ENCODE measurements at places on chromosomes 1 and 21.

- H3K27me3 ChIP-seq, result no peaks in the 10 kb centered on the region
- no peaks in the 10 kb centered on the region for H3K36me3 ChIP-seq
- no peak overlapping the region for H3K27ac ChIP-seq
- no peak overlapping the region for H3K4me3 ChIP-seq
- DNase-seq, result no peak
- H3K4me1 ChIP-seq, result no peaks in the 10 kb centered on the region
Observed at GRCh38 chr1:188665477-188665876, 1812.2 kb downstream of the BRINP3 start.

DNA sequence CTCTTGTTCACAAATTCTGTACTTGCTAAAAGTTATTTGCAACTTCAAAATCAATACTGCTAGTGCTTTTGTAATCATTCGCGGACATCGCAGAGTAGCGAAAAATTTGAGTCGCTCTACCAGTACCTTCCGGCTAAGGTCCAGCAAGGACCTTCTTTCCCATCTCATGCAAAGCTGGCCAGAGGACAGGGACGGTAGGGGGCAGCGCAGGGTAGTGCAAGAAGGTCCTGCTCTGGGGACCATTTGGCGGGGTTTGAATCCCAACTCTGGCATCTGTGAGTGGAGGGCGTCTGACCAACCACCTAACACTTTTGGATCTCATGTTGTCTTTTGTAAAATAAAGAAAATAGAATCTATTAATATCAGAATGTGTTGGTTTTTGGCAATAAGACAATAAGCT lies 258.3 kb downstream of the SPATA17 start:
- no peak for DNase-seq
- no peaks in the 10 kb centered on the region for H3K36me3 ChIP-seq
- no peak overlapping the region for H3K4me3 ChIP-seq
- no peaks in the 10 kb centered on the region for H3K27me3 ChIP-seq
- no peaks in the 10 kb centered on the region for H3K4me1 ChIP-seq

DNA sequence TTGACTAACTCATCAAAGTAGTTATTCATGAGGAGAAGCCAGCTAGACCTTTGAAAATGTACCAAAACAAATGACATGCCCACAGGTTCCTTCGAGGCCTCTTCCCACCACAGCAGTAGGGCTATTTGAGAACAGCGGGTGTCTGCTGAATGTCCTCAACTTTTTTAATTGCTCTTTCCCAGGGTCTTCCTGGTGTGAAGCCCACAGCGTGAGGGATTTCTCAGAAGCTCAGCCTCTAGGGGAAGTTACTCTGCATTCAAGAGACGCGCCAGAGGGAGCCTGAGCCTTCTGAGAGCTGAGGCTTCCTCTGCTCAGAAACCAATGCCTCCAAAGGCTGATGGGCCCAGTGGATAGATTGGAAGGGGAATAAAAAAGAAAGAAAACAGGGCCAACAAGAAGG lies 153.6 kb downstream of the OLFM3 start:
- H3K4me3 ChIP-seq, result no peak overlapping the region
- no peaks in the 10 kb centered on the region for H3K4me1 ChIP-seq
- no peaks in the 10 kb centered on the region for H3K27me3 ChIP-seq
- DNase-seq, result no peak

- no peak overlapping the region for H3K27ac ChIP-seq
- peaks cover 4% of the 10 kb centered on the region for H3K4me1 ChIP-seq
- H3K4me3 ChIP-seq, result no peak overlapping the region
- no peaks in the 10 kb centered on the region for H3K27me3 ChIP-seq
- no peak for DNase-seq
- no peaks in the 10 kb centered on the region for H3K36me3 ChIP-seq
Observed at GRCh38 chr1:78155121-78155520, 109.4 kb downstream of the GIPC2 start.

DNA sequence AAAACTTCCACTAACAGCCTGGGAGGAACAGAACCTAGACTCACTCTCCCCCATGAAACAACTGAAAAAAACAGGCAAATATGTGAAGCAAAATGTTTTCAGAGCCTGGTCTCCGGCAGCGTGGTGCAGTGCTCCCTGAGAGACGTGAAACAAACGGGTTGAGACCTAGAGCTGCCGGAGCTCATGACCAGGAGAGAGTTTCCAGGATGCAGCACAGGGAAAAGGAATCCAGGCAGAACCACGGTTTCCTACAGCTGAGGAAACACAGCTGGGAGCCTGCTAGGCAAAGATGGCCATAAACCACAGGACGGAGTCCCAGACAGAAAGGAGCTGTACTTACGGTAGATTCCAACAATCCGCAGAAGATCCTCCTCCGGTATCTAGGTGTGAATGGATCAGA lies 20.2 kb upstream of the SLC19A1 start:
- H3K27ac ChIP-seq, result no peak overlapping the region
- no peaks in the 10 kb centered on the region for H3K4me1 ChIP-seq
- H3K36me3 ChIP-seq, result no peaks in the 10 kb centered on the region
- DNase-seq, result no peak
- no peak overlapping the region for H3K4me3 ChIP-seq

DNA sequence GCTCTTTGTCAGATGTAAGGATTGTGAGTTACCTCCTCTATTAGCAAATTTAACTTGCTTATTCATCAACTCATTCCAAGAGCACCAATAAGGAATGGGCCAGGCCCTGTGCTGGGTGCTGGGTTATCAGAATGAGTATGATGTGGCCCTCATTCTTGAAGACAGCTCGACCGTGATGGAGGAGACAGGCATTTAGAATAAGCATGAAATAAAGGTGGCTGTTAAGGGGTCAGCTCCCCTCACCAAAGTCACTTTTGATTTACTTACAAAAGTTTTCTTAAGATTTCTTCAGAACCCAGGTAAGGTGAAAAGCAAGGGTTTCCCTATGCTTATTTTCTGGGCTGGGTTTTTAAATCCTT lies 15.3 kb upstream of the PADI1 start:
- no peaks in the 10 kb centered on the region for H3K36me3 ChIP-seq
- DNase-seq, result no peak
- peaks cover 9% of the 10 kb centered on the region for H3K4me1 ChIP-seq
- no peak overlapping the region for H3K4me3 ChIP-seq
- H3K27me3 ChIP-seq, result no peaks in the 10 kb centered on the region

All from esophagus squamous epithelium (tissue), 5 donors.